T follicular helper cell (primary cell): ENCODE measurements at places on chromosomes 4 and X.
A peak's percentile ranks its signal among the peaks of the same experiment; 100 is the strongest.

- DNase-seq, result no peak
Observed at GRCh38 chrX:118174516-118175098, 58.0 kb upstream of the KLHL13 start.

DNA sequence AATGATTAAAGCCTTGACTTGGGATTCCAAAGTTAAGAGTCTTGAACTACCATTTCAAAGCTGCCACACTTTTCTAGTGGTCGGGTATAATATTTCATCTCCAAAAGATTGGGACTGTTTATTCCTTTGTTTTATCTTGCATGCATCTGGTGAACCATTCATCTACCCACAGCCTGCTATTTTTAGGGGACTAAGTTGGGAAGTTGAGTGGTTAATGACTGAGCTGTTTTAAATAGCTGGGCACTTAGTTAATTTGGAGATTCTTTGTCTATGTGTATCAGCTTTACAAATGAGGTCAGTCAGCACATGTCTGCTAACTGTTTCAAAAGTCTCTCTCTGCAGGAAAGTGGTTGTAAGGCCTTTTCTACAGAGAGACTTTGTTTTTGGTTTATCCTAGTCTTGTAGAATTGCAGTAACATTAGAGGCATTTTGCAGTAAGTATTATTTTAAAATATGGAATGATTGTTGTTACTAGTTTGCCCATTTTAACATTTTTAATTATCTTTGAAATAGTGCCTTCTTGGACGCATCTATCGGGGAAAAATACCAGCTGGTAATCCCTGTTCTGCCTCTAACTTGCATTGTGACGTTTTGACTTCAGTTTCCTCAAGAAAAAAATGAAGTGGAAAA lies 8.2 kb downstream of the BMP2K start:
- no peak for DNase-seq

DNA sequence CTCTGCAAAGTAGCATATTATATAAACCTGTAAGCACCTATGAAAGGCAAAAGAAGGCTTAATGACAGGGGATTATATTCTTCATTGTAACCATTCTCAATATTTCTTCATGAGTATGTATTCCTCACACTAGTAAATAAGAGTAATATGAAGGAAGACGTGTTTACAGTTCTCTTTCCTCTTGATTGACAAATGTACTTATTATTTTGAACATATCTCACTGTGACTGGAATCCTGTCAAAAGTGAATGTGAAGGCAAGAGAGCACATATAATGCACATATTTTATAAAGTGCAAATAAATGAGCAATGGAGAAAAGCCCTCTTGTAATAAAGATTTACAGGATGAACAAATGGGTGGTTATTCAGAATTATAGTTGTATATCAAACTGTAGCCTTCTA lies 19.7 kb downstream of the FAM47A start:
- no peak for DNase-seq

DNA sequence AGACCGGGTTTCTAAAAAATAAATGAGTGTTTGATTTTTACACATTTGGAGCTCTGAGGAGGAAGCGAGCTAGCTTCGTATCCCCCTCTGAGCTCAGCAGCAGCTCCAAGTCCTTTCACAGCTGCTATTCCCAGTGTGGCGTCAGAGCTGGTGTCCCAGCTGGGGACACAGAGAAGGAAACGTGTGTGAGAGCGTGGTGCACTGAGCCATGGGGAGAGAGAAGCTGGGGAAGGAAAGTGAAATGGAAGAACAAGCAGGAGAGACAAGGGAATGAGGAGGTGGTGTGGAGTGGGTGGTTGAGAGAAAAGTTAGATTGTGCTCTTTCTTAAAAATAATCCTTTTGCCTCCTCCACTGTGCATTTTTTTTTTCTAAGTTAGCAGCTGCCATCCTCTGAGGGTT lies 79.5 kb upstream of the SLC4A4 start:
- no peak for DNase-seq

GRCh38 chr4:159159611-159160010 lies 56.7 kb downstream of the RAPGEF2 start:
- DNase-seq, result no peak

DNA sequence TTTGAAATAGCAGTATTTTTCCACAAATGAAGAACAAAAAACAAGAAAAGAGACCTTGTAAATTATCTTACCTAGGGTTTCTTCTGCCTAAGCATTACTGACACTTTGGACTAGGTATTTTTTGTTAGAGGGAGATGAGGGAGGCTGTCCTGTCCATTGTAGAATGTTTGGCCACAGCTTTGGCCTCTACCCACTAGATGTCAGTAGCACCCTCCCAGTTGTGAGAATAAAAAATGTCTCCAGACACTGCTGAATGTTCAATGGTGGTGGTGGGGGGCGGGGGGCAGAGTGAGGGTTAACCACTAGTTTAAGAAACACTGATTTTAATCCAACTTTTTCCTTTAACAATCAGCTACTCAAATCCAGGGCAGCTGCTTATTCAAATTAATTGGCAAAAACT lies 25.8 kb downstream of the OTUD4 start:
- DNase-seq, result no peak

DNA sequence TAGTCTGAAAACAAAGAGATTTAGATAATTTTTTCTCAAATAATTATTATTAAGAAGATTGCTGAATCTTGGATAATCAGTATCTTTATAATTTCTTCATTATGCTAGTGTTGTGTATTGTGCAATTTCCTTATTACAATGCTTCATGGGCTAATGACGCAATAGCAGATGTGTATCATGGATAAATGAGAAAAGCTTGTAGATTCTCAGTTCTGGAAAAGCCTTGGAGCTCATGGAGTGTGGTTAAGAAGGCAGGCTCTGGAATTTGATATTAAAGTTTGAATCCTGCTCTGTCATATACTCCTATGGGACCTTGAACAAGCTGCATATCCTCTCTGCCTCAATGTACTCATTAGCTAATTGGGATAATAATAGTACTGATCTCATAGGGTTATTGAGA lies 18.9 kb upstream of the CXCL8 start:
- DNase-seq, result no peak

- no peak for DNase-seq
Observed at GRCh38 chrX:64230123-64230970, at the start of gene ASB12. ASB12 (minus strand) TSS chrX:64230607; CDS start chrX:64225650, 4,957 bp downstream.

DNA sequence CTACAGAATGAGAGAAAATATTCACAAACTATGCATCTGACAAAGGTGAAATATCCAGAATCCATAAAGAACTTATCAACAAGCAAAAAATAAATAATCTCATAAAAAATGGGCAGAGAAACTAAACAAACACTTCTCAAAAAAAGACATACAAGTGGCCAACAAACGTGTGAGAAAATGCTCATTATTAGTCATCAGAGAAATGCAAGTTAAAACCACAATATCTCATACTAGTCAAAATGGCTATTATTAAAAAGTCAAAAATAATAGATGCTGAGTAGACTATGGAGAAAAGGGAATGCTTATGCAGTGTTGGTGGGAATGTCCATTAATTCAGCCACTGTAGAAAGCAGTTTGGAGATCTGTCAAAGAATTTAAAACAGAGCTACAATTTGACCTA lies 533.3 kb downstream of the TMA16 start:
- no peak for DNase-seq

DNA sequence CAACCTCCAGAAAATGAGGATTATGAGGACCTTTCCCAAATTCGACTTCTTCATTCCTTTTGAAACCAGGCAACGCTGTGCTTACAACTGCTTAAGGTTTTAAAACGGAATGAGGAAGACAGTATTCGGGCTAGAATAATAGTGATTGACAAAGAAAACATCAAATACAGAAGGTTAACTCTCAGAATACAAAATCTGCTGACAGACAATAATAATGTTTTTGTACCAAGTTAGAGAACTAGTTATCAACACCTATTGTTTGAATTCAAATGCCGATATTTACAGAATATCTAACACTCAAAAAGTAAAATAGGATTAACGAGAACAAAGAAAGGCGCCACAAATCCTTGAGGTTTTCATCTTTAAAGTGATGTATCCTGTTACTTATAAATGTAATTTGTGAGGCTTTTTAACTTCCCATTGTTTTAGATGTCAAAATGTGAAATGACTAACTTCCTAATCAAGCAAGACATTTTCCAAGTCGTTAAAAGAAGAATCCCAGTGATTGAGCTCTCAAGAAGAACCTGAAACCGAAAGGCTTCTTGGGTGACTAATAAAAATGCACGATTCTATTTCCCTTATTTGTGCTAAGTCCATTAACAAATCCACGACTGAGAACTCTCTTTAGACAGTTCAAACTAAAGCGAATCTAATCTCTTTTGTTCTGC lies 118.3 kb downstream of the SORBS2 start:
- no peak for DNase-seq

- DNase-seq, result no peak
Observed at GRCh38 chrX:139739138-139739537, 31.2 kb upstream of the MCF2 start.

DNA sequence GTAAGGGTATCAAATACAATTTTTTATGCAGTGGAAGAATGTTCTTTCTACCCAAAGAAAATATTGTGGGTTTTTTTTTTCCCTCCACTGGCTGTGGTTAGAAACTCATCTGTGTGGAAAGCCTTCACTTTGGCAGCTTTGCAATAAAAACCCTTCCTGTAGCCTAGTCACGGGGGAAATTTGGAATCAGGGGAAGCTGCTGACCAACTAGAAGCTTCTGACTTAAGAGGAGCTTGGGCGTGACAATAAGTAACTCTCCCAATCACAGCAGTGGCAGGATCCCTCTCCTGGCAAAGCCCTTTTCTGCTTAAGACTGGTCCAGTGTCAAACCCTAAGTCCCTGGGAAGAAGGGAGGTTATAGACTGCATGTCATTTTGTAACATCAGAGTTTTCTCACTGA lies 87.9 kb downstream of the LRRC66 start:
- no peak for DNase-seq

DNA sequence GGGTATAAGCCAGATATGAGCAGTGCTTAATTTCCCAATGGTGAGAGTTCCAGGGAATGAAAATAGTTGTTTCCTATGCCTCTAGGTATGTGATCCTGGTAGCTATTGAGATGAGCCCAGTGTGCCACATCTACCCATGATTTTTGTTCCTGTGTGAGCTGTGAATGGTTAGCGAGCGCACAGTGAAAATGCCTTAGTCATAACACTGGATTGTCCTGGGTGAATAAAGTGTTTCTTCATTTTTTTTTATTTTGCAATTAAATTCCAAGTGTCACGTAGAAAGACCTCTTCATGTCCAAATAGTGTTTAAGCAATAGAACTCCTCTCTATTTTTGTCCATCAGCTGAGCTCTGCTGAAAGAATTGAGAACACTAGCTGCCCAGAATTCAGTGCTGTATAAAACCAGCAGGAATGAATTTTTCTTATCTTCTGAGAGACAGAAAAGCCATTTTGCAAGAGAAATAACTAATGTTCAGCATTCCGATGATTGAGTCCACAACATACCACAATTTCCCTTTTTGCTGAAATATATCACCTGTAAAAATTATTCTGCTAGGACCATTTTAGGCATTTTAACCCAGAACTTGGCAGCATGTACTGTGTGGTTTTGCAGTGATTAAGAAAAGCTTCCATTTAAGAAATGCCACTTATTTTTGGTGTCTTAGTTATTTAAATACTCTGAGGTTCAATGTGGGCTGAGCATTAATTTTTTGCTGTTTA lies 5.6 kb downstream of the MAOA start:
- DNase-seq, result no peak

DNA sequence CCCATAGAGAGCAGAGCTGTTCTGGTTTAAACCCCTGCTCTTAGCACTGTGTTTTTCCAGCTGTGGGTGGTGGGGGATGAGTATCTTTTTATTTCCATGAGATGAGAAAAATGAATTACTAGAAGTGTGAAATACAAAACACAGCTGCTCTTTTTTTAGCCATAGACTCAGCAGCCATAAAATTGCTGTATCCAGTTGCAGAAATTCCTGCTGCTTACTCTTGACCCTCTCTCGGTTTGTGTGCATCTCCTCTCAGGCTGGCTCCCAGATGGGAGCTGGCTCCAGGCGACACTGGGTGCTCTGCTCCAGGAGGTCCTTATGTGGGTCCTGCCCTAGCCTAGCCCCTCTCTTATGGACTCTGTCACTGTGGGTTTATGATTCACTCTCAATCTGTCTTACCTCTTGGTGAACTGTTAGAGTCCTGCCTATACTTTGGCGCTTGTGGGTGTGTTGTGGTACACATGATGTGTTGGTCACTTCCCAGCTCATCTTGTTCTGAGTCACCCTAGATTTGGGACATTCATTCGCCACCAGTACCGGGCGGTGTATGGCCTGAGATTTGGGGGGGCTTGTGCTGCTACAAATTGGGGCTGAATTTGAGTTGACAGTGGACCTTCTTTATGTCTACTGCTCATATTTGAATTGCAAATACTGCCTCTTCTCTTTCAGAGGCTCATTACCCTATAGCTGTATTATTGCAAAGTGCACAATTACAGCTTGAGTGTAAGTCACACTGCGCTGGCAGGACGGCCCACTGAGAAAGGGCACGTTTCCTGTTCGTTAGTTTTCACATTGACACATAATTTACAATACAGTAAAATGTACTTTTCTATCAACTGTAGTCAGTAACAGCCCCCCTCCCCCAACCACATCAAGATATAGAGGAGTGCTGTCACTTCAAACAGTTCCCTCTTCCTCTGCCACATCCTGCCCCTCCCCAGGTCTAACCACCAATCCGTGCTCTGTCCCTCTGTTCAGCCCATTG lies 46.9 kb upstream of the MSANTD1 start:
- DNase-seq, result peak; percentile 61

DNA sequence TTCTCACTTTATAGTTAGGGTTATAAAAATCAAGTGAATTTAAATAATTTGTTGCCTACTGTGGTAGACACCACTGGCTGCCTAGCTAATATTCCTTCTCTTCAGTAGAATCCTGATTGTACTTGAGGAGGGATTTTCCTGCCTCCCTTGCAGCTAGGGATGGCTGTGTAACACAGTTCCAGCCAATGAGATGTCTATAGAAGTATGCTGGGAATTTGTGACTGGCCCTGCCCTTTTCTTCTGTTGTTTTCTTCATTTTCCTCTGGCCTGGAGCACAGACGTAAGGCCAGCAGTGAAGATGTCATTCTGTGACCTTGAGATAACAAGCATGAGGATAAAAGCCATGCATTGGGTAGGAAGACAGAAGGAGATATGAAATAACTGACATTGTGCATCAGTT lies 145.1 kb downstream of the MGST2 start:
- no peak for DNase-seq

- DNase-seq, result no peak
Observed at GRCh38 chr4:67401902-67402301, 143.4 kb downstream of the CENPC start.

GRCh38 chr4:181106398-181106797 lies 1136.8 kb upstream of the TENM3 start:
- DNase-seq, result no peak

- no peak for DNase-seq
Observed at GRCh38 chrX:103846386-103846785, 14.3 kb upstream of the RAB9B start.

DNA sequence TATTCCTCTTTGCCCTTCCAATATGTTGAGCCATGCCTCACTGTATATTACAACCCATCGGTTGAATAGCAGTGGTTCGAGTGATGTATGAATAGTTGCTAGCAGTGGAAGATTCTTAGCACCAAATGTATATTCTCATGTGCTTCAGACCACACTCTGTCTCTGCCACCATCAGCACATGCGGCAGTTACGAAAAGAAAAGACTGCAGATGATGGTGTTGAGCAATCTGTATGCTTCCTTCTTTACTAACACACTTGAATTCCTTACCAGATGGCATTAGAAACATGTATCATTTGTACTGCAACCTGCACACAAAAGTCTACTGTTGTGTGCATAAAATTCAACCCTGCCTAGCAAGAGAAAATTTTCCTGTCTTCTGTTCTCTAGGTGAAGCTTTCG lies 214.6 kb downstream of the ENOX2 start:
- DNase-seq, result no peak
